A375 (cell line): ENCODE measurements at places on chromosomes 3 and 15. TPM values are rescaled to one million over a fixed set of nuclear protein-coding genes. Genes with fewer than 3 reads are reported as not detected.

The LRRC3B gene
- total RNA-seq, result not detected in 2 replicates

The SYNPR gene
- not detected in 2 replicates for total RNA-seq

The BDH1 gene
- total RNA-seq, result 16.7 and 22.8 TPM in 2 replicates

The ITIH4 gene
- total RNA-seq, result 2.3 and 2.7 TPM in 2 replicates

The RASL12 gene
- total RNA-seq, result 0.29 and 0.60 TPM in 2 replicates

The MUC4 gene
- total RNA-seq, result 0.11 TPM in 1 of 2 replicates, not detected in the other

The HCLS1 gene
- total RNA-seq, result 0.45 TPM in 1 of 2 replicates, not detected in the other

The GOLGA6B gene
- total RNA-seq, result 0.15 TPM in 1 of 2 replicates, not detected in the other

The PGBD4 gene
- total RNA-seq, result 2.3 TPM in 2 replicates

The GOLGA8J gene
- total RNA-seq, result 0.08 TPM in 1 of 2 replicates, not detected in the other

The GOLGA8T gene
- total RNA-seq, result not detected in 2 replicates

The P2RY13 gene
- not detected in 2 replicates for total RNA-seq

The USP8 gene
- 37.9 and 38.8 TPM in 2 replicates for total RNA-seq

The LINGO1 gene
- total RNA-seq, result not detected in 2 replicates
